ENCODE measurements at places on chromosomes 1 and 21.

GRCh38 chr21:44286716-44287632 is 1.3 kb downstream of the AIRE start:
- no peak for DNase-seq

DNA sequence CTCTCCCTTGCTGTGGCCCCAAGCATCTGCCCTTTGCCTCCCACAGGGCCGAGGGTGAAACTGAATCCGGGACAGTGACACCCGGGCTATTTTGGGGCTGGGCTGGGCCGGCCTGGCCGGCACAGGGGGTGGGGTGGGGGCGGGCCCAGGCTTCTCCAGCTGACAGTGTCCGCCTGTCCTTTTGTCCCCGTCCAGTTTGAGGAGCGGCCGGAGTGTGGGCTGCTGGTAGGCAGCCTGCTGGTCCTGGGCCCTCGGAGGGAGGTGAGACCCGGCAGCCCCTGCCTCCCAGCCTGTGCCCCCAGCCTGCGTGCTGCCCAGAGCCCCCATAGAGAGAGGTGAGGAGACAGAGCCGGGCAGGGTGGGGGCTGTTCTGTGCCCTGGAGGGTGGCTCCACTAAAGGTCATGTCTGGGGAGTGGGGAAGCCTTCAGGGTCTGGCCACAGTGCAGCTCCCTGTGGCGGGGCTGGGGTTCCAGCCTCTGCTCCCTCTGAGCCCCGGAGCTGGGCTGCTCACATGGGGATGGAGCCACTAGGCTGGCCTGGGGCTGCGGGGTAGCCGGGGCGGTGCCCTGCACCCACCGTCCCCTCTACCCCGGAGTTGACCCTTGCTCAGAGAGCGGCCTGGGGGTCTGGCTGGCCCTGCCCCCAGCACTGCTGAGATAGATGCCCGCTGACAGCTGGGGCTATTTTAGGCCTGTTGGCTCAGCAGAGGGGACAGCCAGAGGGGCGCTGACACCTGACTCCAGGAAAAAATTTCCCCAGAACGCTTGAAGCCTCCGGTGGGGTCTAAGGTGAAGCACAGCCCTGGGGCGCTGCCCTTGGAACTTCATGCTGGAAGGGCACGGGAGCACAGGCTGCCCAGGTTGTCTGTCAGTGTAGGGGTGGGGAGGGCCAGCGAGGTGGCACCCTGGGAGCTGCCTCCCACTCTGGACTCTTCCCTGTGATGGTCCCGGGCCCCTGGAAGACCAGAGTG is at the start of gene OBSCN:
OBSCN (plus strand) TSS at position 194 of the 971 bp plus-strand sequence. CDS start 3,740 bp downstream, outside the sequence.
- no peak for DNase-seq

- peak; percentile 23 for DNase-seq
Measured at GRCh38 chr1:192904438-192904895, 95.6 kb downstream of the RGS2 start.

GRCh38 chr1:99358770-99359169 is 94.5 kb downstream of the PLPPR4 start:
- DNase-seq, result no peak
